ENCODE measurements at places on chromosomes 3 and 15. TPM values are rescaled to one million over a fixed set of nuclear protein-coding genes. Genes with fewer than 3 reads are reported as not detected.

Gene ITGA11
- 2.1 TPM for total RNA-seq

Gene TRH
- total RNA-seq = not detected

Gene TTLL13
- not detected for total RNA-seq

DNA sequence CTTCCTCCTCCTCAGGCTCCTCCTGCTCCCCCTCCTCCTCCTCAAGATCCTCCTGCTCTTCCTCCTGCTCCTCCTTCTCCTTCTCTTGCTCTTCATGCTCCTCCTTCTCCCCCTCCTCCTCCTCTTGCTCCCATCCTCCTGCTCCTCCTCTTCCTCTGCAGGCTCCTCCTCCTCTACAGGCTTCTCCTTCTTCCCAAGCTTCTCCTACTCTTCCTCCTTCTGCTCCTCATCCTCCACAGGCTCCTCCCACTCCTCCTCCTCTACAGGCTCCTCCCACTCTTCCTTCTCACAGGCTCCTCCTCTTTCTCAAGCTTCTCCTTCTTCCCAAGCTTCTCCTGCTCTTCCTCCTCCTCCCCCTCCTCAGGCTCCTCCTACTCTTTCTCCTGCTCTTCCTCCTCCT, 47.7 kb downstream of the WNT7A start:
- no peak for DNase-seq

GRCh38 chr3:89227218-89227617, 119.8 kb downstream of the EPHA3 start:
- no peak for DNase-seq
